Nephron progenitor cell (in vitro differentiated cells): ENCODE measurements at places on chromosomes 2 and 18.

DNA sequence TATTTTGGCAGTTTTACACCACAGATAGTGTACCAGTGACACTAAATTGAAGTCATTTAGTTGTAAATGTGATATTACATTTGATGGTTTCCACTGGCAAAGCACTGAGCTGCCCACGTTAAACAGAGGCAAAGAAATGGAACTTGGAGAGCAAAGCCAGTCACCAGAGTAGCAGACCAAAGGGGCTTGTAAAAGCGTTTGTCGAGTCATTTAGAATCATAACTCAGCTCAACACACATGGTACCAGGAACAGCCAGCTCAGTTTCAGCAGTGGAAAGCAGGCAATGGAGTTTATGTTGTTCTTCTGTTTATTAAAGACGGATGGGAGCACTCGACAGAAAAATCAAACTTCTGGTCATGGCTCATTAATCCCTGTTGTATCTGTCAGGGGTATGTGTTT, 91.2 kb downstream of the POU3F3 start:
- no peak for DNase-seq

GRCh38 chr18:11955239-11956029, 25.9 kb upstream of the IMPA2 start:
- DNase-seq = no peak

GRCh38 chr2:55175254-55176093, 56.6 kb downstream of the CLHC1 start:
- DNase-seq = no peak

- no peak for DNase-seq
Measured at GRCh38 chr18:27009293-27009692, 143.8 kb upstream of the AQP4 start.

DNA sequence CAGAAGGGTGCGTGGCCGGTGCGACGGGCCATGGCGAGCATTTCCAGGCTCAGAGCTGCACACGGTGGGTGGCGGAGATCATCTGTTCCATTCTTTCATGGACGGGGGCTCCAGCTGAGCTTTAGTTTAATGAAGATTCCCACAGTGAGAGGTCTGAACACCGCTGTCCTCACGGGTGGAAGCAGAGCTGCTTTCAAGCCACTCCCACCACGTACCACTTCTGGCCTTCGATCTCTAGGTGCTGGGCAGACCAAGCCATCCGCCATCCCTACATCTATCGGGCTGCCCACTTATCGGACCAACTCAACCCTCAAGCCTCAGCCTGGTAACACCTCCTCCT, 18.5 kb downstream of the GPR35 start:
- no peak for DNase-seq

DNA sequence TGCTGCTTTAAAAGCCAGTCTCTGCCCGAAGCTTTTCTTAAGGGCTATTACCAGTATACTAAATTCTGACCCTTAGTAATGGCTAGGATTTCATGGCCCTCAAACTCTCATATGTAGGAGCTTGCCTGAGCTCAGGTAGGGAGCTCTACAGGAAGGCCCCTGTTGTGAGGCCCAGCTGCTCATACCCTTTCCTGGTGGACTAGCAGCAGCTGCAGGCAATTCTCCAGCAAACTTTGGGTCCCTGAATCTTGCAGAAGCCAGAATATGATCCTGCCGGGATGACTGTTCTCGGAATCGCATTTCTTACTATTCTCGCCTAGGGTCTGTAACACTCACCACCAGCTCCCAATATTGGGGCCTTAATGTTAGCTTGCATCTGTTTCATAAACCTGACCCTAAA, 106.4 kb upstream of the SERTAD2 start:
- no peak for DNase-seq
